NCI-H2081 treated with DMSO at 0.1 percent for 48 hours (cell line): ENCODE measurements at places on chromosomes 12 and 14.

DNA sequence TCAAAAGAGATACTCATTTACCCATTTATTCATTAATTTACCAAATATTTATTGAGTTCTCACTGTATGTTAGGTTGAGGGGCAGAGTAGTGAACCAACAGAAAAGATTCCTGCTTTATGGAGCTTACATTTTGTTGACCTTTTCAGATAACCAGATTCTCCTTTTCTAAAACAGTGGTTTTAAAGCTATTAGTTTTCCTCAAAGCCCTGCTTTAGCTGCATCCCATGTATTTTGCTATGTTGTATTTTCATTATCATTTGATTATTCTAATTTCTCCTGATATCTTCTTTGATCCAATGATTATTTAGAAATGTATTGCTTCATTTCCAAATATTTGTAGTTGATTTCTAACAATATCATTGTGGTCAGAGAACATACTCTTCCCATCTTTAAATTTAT lies 53.6 kb downstream of the EML1 start:
- DNase-seq, result no peak

DNA sequence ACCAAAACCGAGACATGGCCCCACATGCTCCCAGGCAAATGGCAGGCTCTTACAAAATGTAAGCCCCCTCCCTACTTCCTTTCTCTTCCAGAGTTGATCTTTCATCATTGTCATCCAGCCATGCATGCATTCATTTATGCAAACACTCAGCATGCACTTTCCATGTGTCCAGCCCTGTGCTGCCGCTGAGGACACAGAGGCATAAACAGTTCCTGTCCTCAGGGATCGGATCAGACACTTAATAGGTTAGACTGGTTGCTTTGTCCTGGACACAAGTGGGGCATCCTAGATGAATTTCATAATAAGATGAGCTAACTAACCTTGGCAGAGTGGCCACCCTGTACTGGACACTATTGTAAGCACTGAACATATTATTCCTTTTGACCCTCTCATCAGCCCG lies 23.1 kb downstream of the PRIMA1 start:
- DNase-seq, result no peak

DNA sequence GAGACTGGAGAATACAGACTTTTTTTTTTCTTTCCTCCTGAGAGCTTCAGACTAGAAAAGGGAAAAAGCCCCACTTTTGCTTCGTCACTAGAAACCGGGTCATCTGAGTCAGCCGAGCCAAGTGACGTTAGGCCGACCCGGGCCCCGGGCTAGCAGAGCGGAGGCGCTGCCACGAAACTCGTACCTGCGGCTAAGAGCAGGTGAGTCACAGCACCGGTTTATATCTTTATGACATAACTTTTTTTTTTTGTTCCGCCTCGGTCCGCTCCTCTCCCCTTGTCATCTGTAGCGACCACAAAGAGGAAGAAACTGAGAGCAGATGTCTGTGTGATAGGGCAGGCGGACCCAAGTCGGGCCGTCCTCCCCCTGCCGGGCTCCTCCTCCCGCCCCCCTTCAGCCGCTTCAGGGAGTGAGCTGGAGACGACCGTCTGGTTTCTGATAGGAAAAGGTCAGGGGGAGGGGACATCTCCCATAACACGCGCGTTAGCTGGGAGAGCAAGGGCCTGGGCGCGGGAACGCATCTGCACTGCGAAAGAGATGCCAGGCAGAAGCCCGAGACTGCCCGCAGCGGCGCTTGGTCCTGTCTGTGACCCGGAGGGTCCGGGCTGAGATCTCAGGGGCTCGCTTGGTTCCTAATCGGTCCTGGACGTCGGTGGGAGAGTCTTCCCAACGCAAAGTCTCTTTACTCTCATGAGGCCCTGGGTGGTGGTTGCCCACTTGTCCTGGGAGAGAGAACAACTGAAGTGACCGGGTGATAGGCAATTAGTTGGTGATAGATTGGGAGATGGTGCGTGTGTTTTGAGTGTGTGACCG lies 586 bp downstream of the TTC6 start:
- DNase-seq, result peak; percentile 76

- DNase-seq, result no peak
Observed at GRCh38 chr12:62900686-62901272, 34.2 kb downstream of the PPM1H start.

DNA sequence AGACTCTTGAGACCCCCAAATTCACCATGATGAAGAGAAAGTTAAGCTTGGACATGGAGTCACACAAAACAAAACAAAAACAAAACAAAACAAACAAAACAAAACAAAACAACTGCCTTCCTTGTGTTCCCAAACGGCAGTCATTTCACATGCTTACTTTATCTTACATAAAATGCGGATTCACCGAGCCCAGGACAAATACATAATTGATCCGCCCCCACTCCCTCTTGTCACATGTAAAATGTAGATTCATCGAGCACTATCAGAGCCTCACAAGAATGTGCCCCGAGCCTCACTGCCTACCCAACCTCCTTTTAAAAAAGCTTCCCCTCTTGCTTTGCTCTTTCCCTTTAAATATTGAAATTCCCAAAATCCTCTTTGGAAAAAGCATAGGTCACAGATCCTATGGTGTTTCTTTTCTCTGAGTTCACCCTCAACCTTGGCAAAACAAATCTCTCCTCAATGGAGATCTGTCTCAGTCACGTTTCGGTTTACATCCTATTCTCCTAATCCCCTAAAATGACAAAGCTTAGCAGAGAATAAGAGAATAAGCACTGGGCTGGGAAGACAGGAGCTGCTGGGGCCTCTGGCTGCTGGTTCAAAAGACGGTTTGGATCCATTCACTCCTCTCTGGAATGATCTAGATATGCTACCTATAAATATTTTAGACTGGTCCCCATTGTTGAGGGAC lies 83.7 kb downstream of the NINJ2 start:
- DNase-seq, result no peak

- no peak for DNase-seq
Observed at GRCh38 chr12:65280306-65280705, 1.8 kb downstream of the MSRB3 start.

- DNase-seq, result no peak
Observed at GRCh38 chr12:6996040-6996441, 22.2 kb downstream of the LPCAT3 start.
